ENCODE measurements at places on chromosomes 4 and X. TPM values are rescaled to one million over a fixed set of nuclear protein-coding genes. Genes with fewer than 3 reads are reported as not detected.

The CXCL13 gene
- not detected for total RNA-seq

The FDCSP gene
- not detected for total RNA-seq

The SUPT20HL2 gene
- not detected for total RNA-seq

The STK32B gene
- 9.7 TPM for total RNA-seq

The SLC34A2 gene
- total RNA-seq, result 102 TPM

The SORCS2 gene
- 11.0 TPM for total RNA-seq

The SYN1 gene
- total RNA-seq, result 0.17 TPM

The MAGEB2 gene
- total RNA-seq, result not detected

The TMEM35A gene
- 0.30 TPM for total RNA-seq

The PNMA5 gene
- not detected for total RNA-seq

The F8 gene
- 4.7 TPM for total RNA-seq

The ADD1 gene
- 101 TPM for total RNA-seq

The MAD2L1 gene
- total RNA-seq, result 20.3 TPM

The BEX1 gene
- total RNA-seq, result 0.20 TPM

The HEPH gene
- not detected for total RNA-seq

The ASB12 gene
- total RNA-seq, result not detected
